NCI-H2081 treated with DMSO at 0.1 percent for 48 hours (cell line): ENCODE measurements at places on chromosomes 6 and 20.

GRCh38 chr20:34364223-34364506 lies 1.1 kb downstream of the ITCH start:
- DNase-seq: no peak

DNA sequence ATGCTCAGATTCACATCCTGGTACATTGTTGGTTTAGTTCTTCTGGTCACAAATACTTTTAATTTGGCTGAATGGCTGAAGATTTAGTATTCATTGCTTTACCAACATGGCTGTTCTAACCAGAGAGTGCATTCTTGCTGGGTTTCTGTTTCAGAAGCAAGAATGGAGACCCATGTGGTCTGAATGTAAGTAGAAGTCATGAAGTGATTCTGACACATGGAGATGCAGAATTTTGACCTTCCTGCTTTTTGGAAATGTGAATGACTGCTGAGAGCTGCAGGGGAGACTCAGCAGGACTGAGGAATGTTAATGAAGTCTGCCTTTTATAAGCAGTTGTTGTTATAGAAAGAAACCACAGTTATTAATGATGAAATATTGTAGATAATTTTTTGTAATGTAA lies 576.1 kb upstream of the MARCKS start:
- DNase-seq: no peak

DNA sequence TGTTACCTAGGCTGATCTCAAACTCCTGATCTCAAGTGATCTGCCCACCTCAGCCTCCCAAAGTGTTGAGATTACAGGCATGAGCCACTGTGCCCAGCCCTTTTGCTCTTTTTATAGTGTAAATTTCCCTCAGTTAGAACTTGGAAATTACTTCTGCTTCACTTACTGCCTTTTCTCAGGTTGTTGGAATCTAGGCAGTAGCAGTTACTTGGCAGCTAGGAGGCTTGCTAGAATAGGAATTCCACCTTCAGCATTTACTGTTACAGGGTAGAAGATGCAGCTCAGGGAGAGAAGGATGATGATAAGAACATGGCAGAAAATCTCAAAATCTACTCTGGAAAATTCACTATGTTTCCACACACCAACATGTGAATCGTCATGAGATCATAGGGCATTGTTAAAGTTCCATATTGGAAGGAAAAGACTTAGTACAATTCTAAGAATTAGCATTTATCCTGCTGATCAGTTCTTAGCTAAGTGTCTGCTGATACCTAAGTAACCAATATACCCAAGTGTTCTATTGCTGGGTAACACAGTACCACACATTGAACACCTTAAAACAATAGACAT lies 182.2 kb downstream of the SLC16A10 start:
- DNase-seq: no peak

- DNase-seq: no peak
Observed at GRCh38 chr20:56360908-56361205, 2.1 kb downstream of the FAM210B start.

- no peak for DNase-seq
Observed at GRCh38 chr6:6840831-6841291, 252.3 kb downstream of the LY86 start.

GRCh38 chr6:166949528-166950442 lies 6.6 kb downstream of the RNASET2 start:
- DNase-seq: no peak

- DNase-seq: no peak
Observed at GRCh38 chr20:56843817-56844216, 214.7 kb downstream of the TFAP2C start.

- DNase-seq: no peak
Observed at GRCh38 chr20:15814911-15815310, 758.3 kb downstream of the KIF16B start.

DNA sequence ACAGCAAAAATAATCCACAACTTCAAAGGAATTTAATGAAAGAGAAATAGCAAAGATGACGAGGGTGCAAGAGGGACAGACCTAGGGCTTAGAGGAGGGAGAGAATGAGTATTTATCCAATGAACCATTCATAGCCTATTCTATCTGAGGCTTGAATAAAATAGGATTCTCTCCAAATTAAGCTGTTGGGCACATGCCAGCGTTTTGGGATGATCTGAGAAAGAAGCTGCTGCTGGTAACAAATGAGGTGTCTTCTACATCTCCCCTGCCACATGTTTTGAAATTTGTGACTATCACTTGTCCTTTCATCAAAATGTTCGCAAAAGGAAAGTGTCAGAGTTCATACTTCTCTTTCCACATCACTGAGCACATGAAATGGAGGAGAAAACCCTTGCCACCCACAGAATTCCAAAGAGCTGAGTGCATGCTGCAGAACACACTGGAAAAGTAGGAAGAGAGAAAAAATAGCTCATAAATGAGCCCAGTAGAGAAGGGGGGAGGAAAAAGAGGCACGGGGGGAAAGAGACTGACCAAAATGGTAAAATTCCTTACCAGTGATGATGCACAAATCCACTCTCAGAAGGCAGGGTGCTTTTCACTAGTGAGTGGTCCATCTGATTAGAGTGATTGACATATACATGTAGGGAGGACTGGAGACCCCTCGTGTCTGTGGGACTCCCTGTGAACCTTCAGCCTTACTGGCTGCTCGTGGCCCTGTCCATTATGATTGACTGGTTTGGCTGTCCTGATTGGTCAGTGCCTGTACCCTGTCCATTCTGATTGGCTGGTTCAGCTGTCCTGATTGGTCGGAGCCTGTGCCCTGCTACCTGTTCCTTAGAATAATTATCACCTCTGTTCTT lies 180.5 kb downstream of the OGFRL1 start:
- no peak for DNase-seq

GRCh38 chr6:3636060-3636459 lies 115.5 kb downstream of the PXDC1 start:
- DNase-seq: no peak

GRCh38 chr20:8803065-8803464 lies 265.8 kb upstream of the PLCB4 start:
- no peak for DNase-seq

GRCh38 chr6:108120311-108120710 lies 45.5 kb upstream of the NR2E1 start:
- no peak for DNase-seq

GRCh38 chr6:110255211-110255750 lies 75.1 kb downstream of the CDC40 start:
- no peak for DNase-seq

DNA sequence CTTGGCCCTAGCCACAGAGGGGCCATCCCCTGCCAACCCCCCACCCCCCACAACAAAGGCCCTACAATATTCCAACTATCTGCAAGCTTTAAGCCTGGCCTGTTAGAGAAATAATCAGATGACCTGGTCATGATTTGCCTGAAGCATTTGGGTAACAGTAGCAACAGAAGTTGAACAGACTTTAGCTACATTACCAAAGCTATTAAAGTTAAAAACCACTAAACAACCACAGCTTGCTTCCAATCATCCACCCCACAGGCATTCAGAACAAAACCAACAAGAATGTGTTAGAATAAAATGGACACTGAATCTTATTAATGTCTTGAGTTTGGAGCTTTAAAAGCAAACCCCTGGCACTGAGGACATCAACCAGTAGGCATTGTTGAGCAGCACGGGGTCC lies 250.9 kb downstream of the LRFN2 start:
- DNase-seq: no peak

DNA sequence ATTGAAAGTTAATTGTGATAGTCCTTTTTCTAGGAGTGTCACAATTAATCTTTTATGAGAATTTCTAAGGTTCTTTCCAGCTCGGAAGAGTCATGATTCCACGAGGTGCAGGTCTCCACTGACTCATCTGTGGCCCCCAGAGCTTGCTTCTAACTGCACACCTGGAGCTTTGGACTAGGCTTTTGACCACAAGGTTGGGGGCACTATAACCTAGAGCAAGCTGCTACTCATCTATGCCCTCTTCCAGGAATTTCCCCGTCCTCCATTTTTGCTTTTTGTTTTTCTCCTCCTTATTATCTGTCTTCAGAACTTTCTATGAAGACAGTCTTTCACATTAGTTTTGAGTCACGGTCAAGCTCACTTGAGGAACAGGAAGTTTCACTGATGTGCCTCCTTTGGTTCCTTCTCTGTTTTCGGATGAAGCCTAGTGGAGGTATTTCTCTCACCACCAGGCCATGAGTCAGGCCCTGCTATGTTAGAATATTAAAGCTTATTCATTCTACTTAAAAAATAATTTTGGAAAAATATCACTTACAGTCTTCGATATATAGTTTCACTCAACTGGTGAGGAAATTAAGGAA lies 119.2 kb upstream of the INSM1 start:
- DNase-seq: no peak

GRCh38 chr20:33209789-33210188 lies 7.4 kb upstream of the BPIFA3 start:
- no peak for DNase-seq

DNA sequence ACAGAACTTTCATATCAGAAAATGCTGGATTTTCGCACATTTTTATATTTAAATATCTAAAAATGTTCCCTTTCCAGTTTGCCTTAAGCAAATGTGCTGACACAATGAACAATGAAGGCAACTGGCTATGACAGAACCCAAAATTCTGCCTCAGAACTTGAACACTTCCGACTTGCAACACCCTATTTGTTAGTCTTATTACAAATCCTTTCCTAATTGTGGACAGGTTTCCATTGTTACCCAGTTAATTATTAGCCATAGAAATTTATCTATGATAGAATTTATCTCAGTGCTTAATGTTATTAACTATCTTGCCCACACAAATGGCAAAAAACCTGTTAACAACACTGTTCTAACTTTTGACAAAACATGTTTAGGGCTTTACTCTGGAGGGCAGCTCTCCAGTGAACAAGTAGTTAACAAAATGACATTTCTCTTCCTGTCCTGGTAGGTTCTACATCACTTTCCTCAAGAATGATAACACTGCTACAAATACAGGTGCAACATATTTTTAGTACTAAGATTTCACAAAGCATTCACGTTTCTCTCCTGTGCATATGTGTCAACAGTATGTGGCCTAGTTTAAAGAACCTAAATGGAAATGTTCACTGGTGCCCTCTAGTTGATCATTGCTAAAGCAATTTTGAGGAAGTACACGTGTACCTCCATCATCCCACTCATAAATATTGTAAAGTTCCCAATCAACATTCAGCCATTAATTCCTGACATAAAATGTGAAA lies 58.4 kb downstream of the HIVEP2 start:
- DNase-seq: no peak

GRCh38 chr6:4907602-4908001 lies 96.2 kb downstream of the RPP40 start:
- DNase-seq: no peak

DNA sequence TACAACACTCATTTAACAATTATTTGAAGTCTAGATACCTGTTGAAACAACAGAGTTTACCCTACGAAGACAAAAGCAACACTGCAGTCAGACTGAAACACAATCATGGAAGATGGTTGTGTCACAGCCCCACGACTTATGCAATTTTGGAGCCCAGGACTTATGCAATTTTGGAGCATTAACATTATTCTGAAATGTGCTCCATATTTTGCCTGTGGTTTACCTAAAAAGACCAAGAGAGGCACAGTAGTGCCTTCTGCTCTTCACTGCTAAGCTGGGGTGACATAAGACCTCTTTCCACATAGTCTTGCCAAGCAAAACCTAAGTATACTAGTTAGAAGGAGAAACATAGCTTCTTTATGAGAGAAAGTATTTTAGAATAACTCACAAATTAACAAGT lies 216.5 kb downstream of the PTPRK start:
- DNase-seq: no peak

GRCh38 chr20:37426106-37426505 lies 80.2 kb downstream of the SRC start:
- no peak for DNase-seq

GRCh38 chr20:32787168-32787567 lies 25.0 kb downstream of the DNMT3B start:
- no peak for DNase-seq

DNA sequence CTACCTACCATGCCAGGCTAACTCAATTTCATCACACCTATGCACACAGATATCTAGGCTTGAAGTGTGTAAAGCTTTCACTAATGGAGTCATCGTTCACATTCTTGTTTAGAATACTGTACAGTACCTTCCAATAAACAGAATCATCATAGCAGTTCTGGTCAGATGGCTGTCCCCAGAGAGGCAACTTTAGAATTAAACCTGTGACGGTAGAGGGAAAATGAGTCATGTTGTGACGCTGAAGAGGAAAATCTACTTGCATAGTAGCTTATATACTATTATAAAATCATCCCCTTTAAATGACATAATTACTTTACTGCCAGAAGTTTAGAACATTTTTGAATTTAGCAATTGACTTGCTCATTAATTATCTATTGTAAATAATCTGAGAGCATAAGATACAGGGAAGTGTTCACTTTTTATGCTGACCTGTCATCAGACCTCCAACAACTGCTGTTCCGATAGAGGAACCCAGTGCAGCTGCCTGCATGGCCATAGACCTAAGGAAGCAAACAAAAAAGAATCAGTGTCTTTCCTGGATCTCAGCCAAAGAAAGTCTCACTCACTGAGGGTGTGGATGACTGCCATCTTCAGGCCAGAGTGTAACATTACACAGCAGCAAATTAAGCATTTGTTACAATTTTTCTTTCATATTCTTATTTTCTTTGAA lies 29.8 kb downstream of the RHAG start:
- peak; percentile 54 for DNase-seq

DNA sequence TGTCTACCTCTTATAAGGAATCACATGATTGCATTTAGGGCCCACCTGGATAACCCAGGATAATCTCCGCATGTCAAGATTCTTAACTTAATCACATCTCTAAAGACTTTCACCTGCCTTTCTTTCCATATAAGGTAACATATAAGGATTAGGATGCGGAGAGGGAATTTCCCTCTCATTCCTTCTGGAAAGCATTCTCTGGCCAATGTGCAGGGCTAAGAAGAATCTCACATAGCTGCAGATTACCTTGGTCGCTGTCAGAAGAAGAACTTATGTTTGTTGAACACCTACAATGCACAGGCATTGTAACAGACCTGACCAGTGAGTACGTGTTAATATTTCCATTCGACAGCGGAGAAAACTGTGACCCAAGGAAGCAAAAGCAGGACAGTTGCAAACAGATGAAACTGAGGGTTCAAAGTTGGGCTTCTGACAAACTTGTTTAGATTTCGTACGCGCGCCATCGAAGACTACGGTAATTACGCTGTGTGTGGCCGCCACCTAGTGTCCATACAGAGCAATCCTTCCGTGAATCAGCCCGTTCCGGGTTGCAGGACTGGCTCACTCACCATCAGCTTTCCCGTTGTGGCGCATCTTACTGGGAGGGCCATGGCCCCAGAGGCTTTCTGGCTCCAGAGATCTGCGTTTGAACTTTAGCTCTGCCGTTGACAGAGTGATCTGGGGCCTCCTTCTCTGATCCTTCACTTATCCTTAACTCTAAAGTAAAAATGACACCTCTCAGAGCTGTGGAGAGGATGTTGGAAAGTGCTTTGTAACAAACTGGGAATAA lies 9.5 kb downstream of the C20orf202 start:
- DNase-seq: no peak
